ENCODE measurements at places on chromosomes 11 and 22. TPM values are rescaled to one million over a fixed set of nuclear protein-coding genes. Genes with fewer than 3 reads are reported as not detected.

ETS1 gene
- 20.1 TPM for total RNA-seq

FGF19 gene
- total RNA-seq: not detected

GP1BB gene
- total RNA-seq: 0.79 TPM

PLEKHA7 gene
- total RNA-seq: 0.17 TPM

LGALS12 gene
- total RNA-seq: not detected

OR2D2 gene
- 0.09 TPM for total RNA-seq

TOLLIP gene
- total RNA-seq: 23.2 TPM

MUC5AC gene
- total RNA-seq: not detected

UQCR10 gene
- 113 TPM for total RNA-seq

PKP3 gene
- total RNA-seq: 3.2 TPM

OR52N4 gene
- not detected for total RNA-seq

SLC22A9 gene
- not detected for total RNA-seq

ALG9 gene
- 15.6 TPM for total RNA-seq

UBQLN3 gene
- 0.16 TPM for total RNA-seq

OR2AT4 gene
- total RNA-seq: not detected

NDUFV1 gene
- 223 TPM for total RNA-seq

RAB3IL1 gene
- total RNA-seq: 9.1 TPM

RIMBP3C gene
- 0.47 TPM for total RNA-seq

CDHR5 gene
- total RNA-seq: not detected

ALDH3B2 gene
- not detected for total RNA-seq

CHRDL2 gene
- total RNA-seq: 0.17 TPM

CCDC89 gene
- total RNA-seq: 7.1 TPM

RAD9A gene
- total RNA-seq: 6.3 TPM

CTSW gene
- not detected for total RNA-seq

MFRP gene
- total RNA-seq: not detected

OR2AG2 gene
- total RNA-seq: 0.16 TPM

KRTAP5-10 gene
- not detected for total RNA-seq

CD248 gene
- 168 TPM for total RNA-seq

MMP8 gene
- total RNA-seq: under 0.01 TPM

C11orf52 gene
- not detected for total RNA-seq

CRYBB3 gene
- total RNA-seq: not detected

BTBD18 gene
- total RNA-seq: not detected

RIMBP3B gene
- total RNA-seq: under 0.01 TPM

MYBPC3 gene
- not detected for total RNA-seq

MIAT gene
- 3.5 TPM for total RNA-seq

TEX54 gene
- not detected for total RNA-seq

GLYATL1B gene
- not detected for total RNA-seq

APOA1 gene
- 0.69 TPM for total RNA-seq

CHADL gene
- total RNA-seq: 1.5 TPM

OR6A2 gene
- 0.09 TPM for total RNA-seq

LTO1 gene
- 24.6 TPM for total RNA-seq

KCNK4 gene
- 0.09 TPM for total RNA-seq

DNAJB7 gene
- not detected for total RNA-seq

FOLR2 gene
- total RNA-seq: not detected

GAL3ST1 gene
- not detected for total RNA-seq

SPI1 gene
- not detected for total RNA-seq

All from bronchial smooth muscle cell (primary cell).